Bronchial epithelial cell (primary cell): ENCODE measurements at places on chromosomes 12 and 14.
A peak's percentile ranks its signal among the peaks of the same experiment; 100 is the strongest.

DNA sequence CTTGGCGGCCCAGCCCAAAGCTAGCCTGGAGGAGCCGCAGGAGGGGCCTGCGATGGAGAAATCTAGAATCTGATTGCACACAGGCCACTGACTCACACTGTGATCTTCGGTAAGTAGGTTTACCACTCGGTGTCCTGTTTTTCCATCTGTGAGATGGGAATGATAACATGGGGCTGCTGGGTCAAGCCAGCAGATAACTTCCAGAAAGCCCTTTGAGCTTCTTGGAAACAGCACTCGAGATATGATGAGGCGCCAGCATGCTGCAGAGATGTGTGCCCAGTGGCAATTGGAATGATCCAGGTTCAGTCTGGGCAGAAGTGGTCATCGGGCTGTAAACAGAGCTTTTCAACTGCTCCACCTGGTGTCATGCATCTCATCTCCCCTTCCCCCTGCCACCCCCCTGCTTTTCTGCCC lies 771.3 kb upstream of the TBX3 start:
- DNase-seq = no peak

GRCh38 chr14:73227812-73228781 lies 9.2 kb upstream of the PAPLN start:
- DNase-seq = peak; percentile 87

GRCh38 chr14:88829188-88829587 lies 4.7 kb downstream of the TTC8 start:
- no peak for DNase-seq

DNA sequence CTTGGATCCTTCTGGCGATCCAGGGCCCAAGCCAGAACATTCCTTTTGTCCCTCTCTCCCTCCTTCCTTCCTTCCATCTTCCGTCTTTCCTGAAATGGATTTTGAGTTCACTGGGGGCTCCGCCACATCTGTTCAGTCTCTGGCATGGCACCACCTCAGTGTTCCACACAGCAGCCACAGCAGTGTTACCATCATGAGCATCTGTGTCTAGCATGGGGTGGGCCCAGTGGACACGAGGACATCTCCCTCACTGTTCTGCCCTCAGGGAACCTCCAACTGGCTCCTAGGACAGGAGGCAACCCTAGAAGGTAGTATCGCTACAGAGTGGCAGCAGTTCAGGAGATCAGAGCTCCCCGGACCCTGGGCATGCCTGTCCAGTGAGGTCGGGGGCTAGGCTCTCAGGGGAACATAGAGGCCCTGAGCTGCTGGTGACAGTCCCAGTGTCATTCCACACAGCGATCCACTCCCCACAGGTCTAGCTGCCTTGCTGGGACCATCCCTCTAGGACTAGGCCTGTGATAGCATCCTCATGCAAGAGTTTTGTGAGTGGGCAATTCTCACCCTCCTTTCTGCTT lies 59.0 kb downstream of the GALNT16 start:
- no peak for DNase-seq

DNA sequence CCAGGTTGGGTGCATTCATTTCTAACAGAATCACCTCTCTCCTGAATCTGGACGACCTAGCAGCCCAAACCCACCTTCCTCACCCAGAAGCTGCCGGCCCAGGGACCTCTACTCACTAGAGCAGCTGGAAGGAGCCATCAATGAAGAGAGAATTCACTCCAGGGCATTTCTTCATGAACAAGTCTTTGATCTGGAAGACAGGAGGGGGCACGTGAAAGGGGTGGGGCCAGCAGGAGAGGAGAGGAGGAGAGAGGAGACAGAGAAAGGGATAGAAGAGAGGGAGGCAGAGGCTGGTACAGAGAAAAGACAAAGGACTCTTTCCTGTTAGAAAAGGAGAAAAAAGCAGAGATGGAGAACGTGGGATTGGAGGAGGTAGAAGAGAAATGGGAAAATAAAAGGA lies 39.8 kb downstream of the TRPV4 start:
- DNase-seq = no peak

DNA sequence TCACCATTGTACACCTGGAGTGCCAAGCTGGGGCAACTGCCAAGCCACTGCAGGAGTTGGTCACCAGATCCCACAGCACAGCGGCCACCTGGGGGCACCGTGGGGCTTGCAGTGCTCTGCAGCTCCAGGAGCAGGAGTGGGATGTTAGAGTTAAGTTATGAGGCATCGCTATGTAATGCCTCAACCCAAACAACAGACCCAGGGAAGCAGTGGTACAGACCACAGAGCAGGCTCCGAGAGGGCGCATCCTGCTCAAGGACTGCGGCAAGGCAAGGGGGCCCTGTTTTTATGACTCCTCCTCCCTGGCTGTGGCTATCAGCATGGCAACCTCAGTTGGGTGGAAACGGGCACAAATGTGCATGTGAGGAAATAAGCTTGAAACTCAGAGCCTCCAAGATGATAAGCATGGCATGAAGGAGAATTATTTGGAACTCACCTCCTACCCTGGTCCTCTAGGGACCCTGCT lies 63.1 kb downstream of the ARL6IP4 start:
- DNase-seq = peak; percentile 78

DNA sequence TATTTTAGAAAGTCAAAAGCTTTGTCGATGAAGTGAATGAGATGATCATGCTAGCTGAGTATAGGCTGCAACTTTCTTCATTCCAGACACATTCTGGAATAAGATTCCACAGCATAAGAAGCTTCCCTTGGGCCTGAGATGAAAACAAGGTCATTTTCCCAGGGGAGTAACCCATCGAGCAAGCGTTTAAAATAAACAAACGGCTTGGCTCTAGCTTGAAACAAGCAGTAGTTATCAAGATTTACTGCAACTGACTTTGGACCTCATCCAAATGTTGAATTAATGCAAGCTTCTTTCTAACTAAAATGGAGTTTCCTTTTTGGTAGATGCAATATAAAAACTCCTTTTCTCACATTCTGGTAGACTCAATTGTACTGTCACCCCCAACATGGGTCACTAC lies 23.0 kb downstream of the KCNJ8 start:
- DNase-seq = no peak

DNA sequence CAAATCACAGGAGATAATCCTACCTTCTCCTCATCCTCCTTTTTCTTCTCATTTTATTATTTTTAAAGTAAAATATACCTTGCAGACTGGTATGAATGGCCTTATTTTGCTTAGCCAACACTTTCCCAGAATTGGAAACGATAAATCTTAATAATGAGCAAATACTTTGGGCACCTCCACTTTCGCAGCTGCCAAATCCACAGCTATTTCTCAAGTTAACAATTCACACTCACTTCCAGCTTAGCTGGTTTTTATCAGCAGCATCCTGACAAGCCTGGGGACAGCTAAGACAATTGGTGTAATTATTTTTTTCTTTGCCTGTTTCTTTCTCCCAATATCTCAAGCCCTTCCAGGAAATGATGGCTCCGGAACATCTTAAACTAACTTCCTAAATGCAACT lies 867.5 kb upstream of the TMEM132C start:
- no peak for DNase-seq

DNA sequence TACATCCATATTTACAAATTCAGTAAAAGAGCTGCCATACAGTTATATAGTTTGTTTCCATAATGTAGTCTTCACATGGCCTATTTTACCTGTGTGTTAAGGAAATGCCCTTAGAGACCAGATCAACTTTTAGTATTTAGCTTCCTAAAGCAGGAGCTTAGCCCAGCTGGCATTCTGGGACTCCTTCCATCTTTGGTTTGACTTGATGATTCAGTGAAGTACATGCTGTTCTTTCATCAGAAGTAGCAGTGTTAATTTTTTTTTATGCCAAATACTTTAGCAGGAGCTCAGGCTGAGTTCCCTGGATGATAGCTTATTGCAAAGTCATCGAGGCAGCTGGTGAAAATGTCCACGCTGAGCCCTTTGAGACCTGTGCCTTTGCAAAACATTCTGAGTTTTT lies 101.0 kb downstream of the FOXG1 start:
- no peak for DNase-seq

DNA sequence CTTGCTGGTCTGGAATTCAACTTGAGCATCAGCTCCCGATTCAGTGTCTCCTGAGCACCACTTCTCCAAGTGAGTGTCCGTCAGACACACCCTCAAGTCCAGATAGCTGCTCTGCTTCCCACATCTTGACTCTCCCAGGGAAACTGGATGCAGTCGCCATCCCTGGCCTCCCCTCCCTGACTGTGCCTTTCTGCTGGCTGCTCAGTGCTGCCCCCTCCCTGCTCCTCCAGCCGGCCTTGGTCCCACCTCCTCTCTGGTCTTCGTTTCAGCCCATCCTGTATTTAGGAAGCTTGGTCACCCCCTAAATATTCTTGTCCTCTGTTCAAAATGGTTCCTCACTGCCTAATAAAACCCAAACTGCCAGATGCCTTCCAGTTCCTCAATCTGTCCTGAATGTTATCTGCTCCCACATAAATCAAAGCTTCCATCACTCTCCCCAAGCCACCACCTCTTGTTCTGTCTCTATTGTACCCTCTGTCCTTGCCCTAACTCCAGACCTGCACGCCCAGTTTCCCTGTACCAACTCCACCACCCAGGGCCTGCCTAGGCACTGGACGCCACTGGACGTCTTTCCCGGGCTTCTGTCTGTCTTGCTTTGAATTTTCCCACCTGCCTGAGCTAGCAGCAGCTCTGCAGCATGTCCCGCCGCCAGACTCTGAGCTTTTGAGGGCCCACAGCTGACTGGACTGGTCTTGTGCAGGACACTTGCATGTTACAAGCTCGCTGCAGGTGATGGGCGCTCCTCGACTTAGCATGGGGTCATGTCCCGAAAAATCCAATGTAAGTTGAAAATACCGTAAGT lies 33.8 kb downstream of the CCDC92 start:
- no peak for DNase-seq

GRCh38 chr12:56590237-56590830 lies 39.8 kb downstream of the BAZ2A start:
- DNase-seq = no peak
